ENCODE measurements at places on chromosomes 1 and 21.
A peak's percentile ranks its signal among the peaks of the same experiment; 100 is the strongest.

- DNase-seq = no peak
Observed at GRCh38 chr1:1853593-1854257, 37.2 kb downstream of the GNB1 start.

- no peak for DNase-seq
Observed at GRCh38 chr1:218281285-218281684, 3.8 kb upstream of the RRP15 start.

GRCh38 chr1:91736715-91737615, 149.0 kb downstream of the TGFBR3 start:
- DNase-seq = no peak

DNA sequence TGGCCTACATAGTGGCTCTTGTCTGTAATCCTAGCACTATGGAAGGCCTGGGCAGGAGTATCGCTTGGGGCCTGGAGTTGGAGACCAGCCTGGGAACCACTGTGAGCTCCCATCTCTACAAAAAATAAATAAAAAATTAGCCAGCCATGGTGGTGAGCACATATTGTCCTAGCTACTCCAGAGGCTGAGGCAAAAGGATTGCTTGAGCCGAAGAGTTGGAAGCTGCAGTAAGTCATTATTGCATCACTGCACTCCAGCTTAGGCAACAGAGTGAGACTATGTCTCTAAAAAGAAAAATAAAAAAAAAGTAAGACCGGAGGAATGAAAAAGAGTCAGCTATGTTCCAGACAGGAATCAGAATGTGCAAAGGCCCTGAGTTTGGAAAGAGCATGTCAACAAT, 115.3 kb downstream of the CYYR1 start:
- DNase-seq = no peak

- DNase-seq = no peak
Observed at GRCh38 chr1:7385471-7386225, 385.4 kb upstream of the VAMP3 start.

GRCh38 chr1:182149411-182149965, 88.0 kb upstream of the ZNF648 start:
- DNase-seq = no peak

- DNase-seq = no peak
Observed at GRCh38 chr21:41630249-41630648, 122.3 kb upstream of the TMPRSS2 start.

DNA sequence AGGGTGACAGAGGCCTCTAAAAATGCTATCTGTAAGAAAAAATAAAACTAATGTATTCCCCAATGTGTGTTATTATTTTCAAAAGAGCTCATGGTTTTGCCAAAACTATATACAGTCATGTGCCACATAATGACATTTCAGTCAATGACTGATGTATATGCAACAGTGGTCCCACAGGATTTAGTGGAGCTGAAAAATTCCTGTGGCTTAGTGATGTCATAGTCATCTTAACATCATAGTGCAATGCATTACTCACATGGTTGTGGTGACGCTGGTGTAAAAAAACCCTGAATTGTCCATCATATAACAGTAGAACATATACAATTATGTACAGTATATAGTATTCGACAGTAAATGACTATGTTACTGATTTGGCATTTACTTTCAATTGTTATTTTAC, 172.4 kb downstream of the CACNA1E start:
- DNase-seq = no peak

- DNase-seq = no peak
Observed at GRCh38 chr1:61533546-61533945, 191.4 kb downstream of the TM2D1 start.

GRCh38 chr21:45299026-45299863, 11.6 kb upstream of the POFUT2 start:
- DNase-seq = no peak

GRCh38 chr21:39518847-39519210, 67.1 kb downstream of the SH3BGR start:
- DNase-seq = no peak

DNA sequence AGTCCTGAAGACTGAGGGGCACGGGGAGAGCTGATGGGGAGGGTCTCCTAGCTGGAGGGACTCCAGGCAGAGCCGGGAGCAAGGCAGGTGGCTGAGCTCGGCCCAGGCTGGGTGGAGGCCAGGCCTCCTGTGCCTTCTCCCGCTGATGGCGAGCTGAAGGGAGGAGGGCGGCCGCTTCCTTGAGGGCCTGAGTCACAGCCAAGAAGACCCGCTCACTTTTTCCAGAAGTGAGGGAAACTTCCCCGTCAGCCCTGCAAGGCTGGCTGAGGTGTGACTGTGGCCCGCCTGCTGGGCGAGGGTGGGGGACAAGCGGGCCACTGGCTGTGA, 1.7 kb upstream of the VWA1 start:
- DNase-seq = peak; percentile 78

DNA sequence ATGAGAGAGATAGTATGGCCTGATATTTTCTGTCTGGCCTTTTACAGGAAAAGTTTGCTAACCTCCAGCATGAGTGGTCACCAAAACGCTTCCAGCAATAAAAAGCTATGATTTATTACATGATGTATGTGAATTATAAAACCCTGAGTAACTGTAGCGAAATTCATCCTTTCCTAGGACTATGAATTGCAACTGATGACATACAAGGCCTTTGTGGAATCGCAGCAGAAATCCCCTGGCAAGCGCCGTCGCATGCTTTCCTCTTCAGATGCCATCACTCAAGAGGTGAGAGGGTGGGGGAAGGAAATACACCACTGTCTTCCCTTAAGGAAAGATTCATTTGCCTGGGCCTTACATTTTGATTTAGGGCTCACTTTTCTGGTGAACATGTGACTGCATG, 117.9 kb downstream of the MACF1 start:
- DNase-seq = no peak

- DNase-seq = peak; percentile 65
Observed at GRCh38 chr1:35030756-35031446, 844 bp downstream of the ZMYM6 start.

DNA sequence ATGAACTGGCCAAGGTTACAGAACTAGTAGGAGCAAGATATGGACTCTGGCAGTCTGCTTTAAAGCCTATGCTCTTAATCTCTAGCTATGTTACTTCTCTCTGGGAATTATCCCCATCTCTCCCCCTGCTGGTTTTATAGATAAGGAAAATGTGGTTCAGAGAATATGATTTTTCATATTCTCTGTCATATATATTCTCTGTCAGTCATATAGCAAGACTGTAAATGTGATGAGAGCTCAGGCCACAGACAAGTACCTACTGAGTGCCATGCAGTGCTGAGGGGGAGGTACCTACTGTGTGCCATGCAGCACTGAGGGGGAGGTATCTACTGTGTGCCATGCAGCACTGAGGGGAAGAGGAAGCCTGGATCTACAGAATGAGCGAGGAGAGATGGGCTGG, 220.3 kb upstream of the FGGY start:
- no peak for DNase-seq

DNA sequence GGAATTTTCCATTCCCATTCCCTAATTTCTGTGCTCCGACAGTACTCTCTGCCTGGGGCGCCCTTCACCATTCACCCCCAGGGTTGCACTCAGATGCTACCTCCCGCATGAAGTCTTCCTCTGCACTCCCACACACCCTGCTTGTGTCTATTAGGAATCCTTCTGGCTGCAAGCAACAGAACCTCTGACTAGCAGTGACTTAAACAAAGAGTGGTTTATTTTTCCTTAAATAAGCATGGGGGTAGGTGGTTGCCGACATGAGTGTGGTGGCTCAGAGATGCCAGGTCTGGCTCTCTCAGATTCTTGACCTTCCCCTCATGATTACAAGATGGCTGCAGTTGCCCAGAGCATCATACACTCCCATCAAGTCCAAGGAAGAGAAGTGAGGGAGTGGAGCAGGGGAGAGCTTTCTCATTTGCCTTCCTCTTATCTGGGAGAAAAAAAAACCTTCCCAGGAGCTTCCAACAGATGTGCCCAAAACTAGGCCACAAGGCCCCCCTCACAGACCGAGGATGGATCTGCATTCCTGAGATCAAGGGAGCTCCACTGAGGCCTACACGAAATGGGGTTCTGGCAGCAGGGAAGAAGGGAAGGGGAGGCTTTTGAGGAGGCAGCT, 49.6 kb upstream of the LBR start:
- DNase-seq = no peak

GRCh38 chr21:42461881-42462877, 33.8 kb downstream of the RSPH1 start:
- DNase-seq = peak; percentile 20

DNA sequence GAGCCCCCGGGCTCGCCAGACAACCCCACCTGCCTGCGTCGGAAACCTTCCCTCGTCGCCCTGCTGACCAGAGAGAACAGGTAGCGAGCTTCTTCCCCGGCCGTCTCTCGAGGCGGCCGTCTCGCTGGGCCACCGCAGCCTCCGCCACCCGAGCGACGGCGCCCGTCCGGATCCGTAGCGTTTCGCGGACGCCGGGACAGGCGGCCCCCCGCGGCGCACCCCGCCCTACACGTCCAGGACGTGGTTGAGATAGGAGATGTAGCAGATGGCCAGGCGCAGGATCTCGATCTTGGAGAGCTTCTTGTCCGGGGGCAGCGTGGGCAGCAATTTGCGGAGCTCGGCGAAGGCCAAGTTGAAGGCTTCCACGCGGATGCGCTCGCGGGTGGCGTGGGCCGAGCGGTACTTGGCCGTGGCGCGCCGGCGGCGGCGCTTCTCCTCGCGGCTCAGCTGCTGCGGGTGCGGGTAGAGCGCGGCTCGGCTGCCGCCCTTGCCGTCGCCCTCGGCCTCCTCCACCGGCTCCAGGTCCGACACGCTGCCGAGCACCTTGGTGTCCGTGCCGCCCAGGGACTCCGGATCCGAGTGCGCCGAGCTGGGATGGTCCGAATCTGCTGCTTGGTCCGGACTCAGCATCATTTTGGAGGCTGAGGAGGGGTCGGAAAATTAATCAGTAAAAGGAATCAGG, 3.0 kb downstream of the NHLH2 start:
- no peak for DNase-seq

- no peak for DNase-seq
Observed at GRCh38 chr1:160124705-160125478, 9.3 kb downstream of the ATP1A2 start.

DNA sequence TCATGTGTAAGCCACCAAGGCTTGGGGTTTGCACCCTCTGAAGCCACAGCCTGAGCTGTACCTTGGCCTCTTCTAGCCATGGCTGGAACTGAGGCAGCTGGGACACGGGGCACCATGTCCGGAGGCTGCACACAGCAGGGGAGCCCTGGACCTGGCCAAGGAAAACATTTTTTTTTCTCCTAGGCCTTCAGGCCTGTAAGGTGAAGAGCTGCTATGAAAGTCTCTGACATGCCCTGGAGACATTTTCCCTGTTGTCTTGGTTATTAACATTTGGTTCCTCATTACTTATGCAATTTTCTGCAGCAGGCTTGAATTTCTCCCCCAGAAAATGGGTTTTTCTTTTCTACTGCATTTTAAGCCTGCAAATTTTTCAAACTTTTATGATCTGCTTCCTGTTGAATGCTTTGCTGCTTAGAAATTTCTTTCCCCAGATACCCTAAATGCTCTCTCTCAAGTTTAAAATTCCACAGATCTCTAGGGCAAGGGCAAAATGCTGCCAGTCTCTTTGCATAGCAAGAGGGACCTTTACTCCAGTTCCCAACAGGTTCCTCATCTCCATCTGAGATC, 295.8 kb downstream of the LTN1 start:
- DNase-seq = no peak

DNA sequence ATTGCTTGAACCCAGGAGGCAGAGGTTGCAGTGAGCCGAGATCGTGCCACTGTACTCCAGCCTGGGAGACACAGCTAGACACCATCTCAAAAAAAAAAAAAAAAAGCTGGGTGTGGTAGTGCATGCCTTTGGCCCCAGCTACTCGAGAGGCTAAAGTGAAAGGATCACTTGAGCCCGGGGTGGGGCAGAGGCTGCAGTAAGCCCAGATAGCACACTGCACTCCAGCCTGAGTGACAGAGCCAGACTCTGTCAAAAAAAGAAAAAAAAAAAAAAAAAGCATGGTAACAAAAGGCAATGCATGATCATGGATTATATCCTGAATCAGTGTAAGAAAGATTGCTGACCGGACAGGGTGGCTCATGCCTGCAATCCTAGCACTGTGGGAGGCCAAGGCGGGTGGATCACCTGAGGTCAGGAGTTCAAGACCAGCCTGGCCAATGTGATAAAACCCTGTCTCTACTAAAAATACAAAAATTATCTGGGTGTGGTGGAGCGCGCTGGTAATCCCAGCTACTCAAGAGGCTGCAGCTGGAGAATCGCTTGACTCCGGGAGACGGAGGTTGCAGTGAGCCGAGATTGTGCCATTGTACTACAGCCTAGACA, 76.3 kb downstream of the RUSC1 start:
- no peak for DNase-seq

DNA sequence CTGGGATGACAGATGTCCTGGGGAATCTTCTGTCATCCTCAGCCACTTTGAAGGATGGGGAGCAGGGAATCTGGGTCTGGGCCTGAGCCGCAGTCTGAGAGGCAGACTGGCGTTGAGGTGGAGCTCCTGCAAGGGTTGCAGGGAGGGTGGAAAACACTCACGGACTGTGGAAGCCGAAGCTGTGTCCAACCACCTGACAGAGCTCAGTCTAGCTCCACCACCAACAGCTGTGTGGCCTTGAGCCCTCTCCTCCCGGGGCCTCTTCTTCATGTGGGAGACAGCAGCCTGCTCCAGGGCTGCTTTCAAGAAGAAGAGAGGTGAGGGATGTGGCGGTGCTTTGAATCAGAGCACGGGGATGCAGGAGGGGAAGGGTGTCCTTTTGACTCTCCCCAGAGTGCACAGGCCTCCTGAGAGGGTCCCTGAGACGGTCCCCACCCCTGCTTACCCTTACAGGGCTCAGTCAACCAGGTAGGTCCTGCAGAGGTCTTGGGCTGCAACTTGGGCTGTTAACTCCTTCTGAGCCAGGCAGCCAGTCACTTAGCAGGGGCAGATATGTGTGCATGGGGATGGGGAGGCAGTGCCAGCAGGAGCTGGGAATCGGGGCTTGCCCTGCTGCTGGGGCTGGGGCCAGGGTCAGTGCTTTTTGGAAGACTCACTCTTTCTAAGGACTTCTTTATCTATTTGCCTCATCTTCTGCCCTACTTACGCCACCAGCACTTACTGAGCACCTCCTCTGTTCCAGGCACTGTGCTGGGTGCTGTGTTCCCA, 216.3 kb downstream of the PTPRU start:
- DNase-seq = no peak

DNA sequence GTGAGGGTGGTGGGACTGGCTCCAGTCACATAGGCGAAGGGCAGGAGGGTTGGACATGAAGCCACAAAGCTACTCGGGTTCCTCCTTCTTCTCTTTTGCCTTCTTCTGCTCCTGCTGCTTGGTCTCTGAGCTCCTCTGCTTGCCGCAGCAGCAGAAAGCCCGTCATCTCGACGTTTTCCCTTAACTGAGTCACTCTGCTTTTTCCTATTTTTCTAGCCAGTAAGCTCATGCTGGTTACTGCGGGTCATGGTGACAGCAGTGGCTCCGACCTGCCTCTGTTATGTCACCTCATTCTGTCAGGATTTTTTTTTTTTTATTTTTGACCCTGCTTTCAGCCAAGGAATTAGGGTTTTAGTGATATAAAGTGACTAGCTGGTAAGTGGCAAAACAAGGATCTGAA, 2.6 kb upstream of the FMOD start:
- DNase-seq = no peak

DNA sequence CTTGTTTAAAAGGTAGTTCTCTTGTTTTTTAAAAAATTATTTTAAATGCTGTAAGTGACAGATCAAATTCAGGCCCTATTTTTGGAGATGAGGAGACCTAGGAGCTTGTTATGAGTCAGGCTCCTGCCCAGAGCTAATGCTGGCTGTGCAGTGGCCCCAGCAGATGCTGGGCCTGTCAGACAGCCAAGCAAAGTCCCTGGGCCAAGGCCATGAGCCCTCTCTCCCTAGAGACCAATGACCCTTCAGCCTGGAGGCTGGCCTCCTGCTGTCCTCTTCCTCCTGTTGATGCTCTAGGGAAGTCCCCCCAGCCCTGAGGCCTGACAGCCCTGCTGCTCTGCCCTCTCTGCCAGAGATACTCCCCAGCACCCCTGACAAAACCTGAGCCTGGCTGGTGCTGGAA, 128.1 kb upstream of the CTTNBP2NL start:
- no peak for DNase-seq

Measured in activated T-cell treated with anti-CD3 and anti-CD28 coated beads, Interleukin-2, amount 50 U/mL, for 48 hours (primary cell).